ENCODE measurements at places on chromosomes 6 and 20.

DNA sequence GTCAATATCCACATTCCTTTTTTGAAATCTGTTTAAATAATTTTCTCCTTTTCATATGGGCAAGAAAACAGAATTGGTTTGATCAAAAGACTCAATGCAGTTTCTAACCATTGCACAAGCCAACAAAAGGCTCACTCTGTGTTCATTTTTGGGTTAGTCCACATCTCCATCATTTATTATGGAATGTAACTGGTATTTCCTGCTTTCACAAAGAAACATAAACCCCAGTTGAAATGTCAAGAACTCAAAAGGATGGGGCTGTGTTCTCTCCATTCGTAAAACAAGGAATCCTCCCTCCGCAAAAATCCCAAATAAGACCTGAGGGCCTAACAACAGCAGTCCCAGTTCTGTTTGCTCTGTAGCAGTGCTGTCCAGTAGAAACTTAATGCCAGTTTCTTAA, 420.9 kb downstream of the GJA1 start:
- H3K27me3 ChIP-seq, result no peaks in the 10 kb centered on the region
- no peak for DNase-seq
- no peak overlapping the region for H3K4me3 ChIP-seq
- H3K4me1 ChIP-seq, result no peaks in the 10 kb centered on the region
- H3K36me3 ChIP-seq, result no peaks in the 10 kb centered on the region

GRCh38 chr6:45584127-45584526, 206.4 kb upstream of the SUPT3H start:
- no peak for DNase-seq
- H3K36me3 ChIP-seq, result no peaks in the 10 kb centered on the region
- no peak overlapping the region for H3K27ac ChIP-seq
- H3K4me1 ChIP-seq, result no peaks in the 10 kb centered on the region
- H3K4me3 ChIP-seq, result no peak overlapping the region
- H3K27me3 ChIP-seq, result no peaks in the 10 kb centered on the region

GRCh38 chr20:41572010-41572572, 46.1 kb downstream of the CHD6 start:
- no peak for DNase-seq
- H3K4me3 ChIP-seq, result no peak overlapping the region
- H3K4me1 ChIP-seq, result no peaks in the 10 kb centered on the region
- H3K27me3 ChIP-seq, result no peaks in the 10 kb centered on the region
- no peak overlapping the region for H3K27ac ChIP-seq
- H3K36me3 ChIP-seq, result no peaks in the 10 kb centered on the region

- no peak for DNase-seq
- H3K27ac ChIP-seq, result no peak overlapping the region
- H3K4me3 ChIP-seq, result no peak overlapping the region
- no peaks in the 10 kb centered on the region for H3K27me3 ChIP-seq
Observed at GRCh38 chr6:8013763-8014162, 50.4 kb downstream of the BLOC1S5 start.
